ENCODE measurements at places on chromosomes 11 and 22.

GRCh38 chr11:74532501-74533246, 39.1 kb upstream of the LIPT2 start:
- DNase-seq: no peak

DNA sequence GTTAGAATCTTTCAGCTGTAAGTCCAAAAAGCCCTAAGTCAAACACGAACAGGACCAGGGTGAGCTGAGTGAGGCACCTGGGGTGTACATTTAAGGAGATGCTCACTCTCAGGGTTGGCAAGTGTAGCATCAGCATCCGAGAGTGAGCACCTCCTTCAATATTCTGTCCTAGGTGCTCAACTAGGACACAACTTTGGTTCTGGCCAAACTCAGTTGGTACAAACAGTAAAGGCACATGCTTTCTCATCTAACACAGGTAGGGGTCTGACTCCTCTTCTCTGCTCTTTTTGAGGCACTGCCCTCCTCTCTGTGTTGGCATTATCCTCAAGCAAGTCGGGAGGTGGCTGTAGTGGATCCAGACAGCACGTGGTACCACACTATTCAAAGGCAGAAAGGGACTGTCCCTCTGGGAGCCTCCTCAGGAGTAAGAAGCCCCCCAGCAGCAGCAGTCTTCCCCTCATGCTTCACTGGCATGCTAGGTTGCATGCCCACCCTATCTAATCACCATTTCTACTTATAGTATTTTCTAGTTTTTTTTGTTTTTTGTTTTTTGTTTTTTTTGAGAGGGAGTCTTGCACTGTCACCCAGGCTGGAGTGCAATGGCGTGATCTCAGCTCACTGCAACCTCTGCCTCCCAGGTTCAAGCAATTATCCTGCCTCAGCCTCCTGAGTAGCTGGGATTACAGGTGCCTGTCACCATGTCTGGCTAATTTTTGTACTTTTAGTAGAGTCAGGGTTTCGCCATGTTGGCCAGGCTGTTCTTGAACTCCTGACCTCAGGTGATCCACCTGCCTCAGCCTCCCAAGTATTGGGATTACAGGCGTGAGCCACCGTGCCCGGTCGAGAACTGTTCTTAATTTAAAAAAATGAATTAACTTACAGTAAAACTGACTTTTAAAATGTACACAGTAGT, 14.7 kb upstream of the MAPK1 start:
- DNase-seq: no peak

GRCh38 chr11:111260811-111261210, 15.3 kb downstream of the POU2AF2 start:
- no peak for DNase-seq

DNA sequence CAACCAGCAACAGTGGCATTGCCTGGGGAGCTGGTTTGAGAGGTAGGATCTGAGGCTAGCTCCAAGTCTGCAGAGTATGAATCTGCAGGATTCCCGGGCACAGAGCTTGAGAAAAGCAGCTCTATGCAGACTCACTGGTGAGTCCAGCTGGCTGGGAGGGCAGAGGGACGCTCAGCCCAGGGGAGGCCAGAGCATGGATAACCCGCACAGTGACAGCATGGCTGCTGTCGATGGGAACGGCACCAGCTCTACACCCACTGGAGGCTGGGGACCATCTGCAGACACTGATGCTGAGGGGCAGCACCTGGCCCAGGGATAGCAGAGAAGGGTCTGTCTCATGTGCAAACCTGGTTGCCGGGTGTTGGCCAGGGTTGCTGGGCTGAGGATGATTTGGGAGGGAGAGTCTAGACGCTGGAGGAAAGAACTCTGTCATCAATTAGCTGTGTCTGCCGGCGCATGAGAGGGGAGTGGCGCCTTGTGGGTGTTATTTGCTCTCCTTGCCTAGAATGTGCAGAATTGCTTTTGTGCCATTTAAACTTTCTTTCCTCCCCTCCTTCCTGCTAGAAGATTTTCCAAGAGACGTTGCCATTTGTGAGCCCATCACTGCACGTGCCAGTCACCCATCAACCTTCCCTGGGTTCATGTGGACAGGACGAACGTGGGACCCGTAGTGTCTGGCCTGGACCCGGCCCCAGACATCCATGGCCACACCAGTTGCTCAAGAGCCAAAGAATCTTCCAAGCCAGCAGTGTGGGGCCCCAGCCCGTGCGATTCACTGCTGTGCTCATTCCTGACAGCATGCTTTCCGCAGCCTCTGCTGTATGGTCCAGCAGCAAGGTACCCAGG, 19.1 kb upstream of the LINC01488 start:
- DNase-seq: no peak

- DNase-seq: peak; percentile 8
Observed at GRCh38 chr11:62245271-62245753, 3.3 kb downstream of the SCGB1D2 start.

DNA sequence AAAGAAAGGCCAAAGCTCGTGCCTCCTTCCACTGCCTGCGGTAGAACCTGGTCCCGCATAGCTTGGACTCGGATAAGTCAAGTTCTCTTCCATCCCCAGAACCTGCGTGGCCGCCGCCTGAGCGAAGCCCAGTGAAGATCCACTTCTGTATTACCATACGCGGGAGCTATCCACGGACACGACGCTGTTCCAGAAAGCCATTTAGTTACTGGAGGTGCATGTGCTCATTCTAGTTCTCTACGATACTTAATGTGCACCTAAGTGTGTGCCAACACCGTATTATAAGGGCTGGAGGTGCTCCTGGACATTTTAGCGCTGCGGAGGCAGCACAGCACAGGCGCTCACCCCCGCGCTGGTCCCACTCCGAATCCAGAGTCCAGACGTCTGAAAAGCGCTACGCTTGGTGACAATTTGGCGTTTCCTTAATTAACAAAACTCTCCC, 1.4 kb downstream of the WT1 start:
- no peak for DNase-seq

DNA sequence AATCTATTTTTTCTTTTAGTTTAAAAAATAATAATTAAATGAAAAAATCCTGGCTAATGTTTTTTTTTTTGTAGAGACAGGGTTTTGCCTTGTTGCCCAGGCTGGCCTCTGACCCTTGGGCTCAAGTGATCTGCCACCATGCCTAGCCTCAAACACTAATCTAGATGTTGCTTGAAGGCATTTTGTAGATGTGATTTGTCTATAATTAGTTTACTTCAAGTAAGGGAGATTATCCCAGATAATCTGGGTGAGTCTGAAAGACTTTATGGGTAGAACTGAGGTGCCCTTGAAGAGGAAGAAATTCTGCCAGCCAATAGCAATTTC, 38.6 kb upstream of the RBFOX2 start:
- DNase-seq: no peak

DNA sequence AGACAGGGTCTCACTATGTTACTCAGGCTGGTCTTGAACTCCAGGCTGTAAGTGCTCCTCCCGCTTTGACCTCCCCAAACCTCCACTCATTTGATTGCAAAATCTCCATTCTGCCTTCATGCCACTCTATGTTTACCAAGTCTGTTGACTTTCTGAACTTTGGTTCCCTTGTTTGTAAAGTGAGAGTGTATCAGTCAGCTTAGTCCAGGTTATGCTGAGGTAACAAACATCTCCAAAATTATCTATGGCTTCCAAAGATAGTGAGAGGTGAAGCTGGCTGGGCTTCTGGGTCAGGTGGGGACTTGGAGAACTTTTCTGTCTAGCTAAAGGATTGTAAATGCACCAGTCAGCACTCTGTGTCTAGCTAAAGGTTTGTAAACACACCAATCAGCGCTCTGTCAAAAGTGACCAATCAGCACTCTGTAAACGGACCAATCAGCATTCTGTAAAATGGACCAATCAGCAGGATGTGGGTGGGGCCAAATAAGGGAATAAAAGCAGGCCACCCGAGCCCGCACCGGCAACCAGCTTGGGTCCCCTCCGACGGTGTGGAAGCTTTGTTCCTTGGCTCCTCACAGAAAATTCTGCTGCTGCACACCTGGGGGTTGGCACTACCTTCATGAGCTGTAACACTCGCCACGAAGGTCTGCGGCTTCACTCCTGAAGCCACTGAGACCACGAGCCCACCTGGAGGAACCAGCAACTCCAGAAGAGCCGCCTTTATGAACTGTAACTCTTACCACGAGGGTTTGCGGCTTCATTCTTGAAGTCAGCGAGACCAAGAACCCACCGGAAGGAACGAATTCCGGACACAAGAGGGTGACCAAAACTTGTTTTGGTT, 109.3 kb downstream of the MIAT start:
- DNase-seq: no peak

DNA sequence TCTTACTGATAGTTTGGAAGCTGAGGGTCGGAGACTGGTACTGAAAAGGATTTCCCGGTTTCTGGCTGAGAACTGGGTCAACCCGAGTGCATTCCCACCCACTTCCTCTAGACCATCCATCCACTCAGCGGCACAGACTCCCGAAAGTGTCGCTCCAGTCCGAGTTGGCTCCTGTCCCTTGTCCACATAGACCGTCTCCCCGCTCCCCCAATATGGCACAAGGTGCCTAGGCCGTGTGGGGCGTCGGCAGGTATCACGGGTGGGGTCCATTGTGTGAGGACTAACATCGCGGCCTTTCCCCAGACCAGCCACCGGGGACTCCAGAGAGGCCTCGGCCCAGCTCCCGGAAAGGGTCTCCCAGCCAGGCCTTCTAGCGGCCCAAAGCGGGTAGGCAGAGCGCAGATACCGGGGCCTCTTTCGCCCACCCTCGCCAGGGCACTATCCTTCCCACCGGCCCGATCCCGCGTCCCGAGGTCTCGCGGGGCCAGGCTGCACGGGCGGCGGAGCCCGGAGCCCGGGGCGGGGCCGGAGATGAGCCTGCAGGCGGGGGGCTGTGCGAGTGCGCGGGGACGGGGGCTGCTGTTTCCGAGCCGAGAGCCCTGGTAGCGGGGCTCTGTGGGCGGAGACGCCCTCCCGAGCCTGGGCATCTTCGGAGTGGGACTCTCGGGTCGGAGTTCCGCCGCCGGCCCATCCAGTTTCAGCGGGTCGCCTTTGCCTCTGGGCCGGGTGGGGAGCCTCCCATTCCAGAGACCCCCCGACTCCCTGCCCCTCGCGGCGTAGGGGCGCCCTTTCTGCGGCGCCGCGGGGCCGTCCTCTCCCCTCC, 21.1 kb downstream of the SERPINH1 start:
- peak; percentile 44 for DNase-seq

- DNase-seq: no peak
Observed at GRCh38 chr11:123576501-123576900, 77.9 kb downstream of the SCN3B start.

- DNase-seq: no peak
Observed at GRCh38 chr11:105948918-105949590, 73.0 kb downstream of the MSANTD4 start.

DNA sequence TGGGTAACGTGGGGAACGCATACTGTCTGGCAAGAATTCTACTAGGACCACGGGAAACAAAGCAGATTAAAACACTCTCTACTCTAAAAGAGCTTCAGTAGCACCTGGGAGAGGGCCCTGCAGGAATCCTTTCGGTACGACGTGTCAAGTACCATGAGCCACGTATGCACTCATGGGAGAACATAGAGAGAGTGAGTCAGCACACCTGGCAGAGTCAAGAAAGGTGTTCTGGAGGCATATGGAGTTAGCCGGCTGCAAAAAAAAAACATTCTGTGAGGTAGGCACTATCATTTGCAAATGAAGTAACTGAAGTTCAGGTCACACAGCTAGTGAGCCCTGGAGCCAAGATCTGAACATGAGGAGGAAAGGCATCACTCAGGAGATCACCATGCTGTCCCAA, 71.1 kb upstream of the BID start:
- no peak for DNase-seq

DNA sequence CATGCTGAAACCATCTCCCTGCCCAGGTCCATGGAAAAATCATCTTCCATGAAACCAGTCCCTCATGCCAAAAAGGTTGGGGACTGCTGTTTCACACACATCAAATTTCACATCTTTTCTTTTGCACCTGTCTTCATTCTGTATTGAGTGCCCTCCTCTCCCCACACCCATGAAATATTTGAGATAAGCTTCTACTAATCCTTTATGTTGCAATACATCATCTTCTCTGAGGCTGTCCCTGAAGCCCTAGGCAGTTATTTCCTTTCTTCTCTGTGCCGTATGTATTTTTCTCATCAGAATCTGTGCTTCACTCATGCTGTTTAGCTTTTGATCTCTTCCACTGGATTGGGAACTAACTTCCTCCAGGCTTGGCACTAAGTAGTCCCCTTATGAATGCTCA, 40.0 kb upstream of the RRM1 start:
- no peak for DNase-seq

- peak; percentile 48 for DNase-seq
Observed at GRCh38 chr11:67117672-67118180, 1.3 kb upstream of the KDM2A start.

DNA sequence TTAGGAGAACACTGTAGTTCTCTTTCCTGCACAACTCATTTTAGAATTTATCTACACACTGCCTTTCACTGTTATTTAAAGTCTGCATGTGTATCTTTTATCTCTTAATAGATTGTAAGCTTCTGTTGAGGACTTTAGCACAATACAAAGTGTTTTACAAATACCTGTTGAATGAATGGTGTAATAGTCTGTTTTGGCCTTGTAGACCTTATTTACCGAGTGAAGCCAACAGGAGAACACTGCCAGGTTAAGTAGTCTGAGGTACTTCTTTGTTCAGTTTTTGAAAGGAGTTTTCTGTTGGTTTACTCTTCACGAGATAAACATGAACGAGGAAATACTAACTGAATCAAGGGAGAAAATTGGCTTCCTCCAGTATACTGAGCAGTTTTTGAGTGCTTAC, 31.0 kb downstream of the SIK2 start:
- no peak for DNase-seq

- no peak for DNase-seq
Observed at GRCh38 chr11:64004590-64004984, 18.3 kb downstream of the OTUB1 start.

DNA sequence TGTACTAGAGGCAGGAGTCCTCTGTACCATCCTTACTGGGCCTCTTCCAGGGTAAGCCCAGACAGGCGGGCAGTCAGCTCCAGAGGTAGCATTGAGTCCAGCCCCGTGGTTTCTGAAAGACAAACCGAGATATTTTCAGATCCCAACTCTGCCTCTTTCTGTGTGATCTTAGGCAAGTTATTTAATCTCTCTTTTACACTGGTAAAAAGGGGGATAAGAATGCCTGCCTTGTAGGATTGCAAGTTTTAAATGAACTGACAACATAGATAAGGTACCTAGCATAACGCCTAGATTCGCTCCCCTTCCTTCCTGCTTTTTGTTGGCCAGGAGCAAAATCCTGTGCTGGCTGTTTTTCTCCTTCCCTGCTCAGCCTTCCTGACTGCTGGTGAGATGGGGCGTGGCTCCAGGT, 56.4 kb upstream of the NNMT start:
- no peak for DNase-seq

GRCh38 chr11:125162743-125163142, 1.8 kb upstream of the PKNOX2 start:
- DNase-seq: no peak

DNA sequence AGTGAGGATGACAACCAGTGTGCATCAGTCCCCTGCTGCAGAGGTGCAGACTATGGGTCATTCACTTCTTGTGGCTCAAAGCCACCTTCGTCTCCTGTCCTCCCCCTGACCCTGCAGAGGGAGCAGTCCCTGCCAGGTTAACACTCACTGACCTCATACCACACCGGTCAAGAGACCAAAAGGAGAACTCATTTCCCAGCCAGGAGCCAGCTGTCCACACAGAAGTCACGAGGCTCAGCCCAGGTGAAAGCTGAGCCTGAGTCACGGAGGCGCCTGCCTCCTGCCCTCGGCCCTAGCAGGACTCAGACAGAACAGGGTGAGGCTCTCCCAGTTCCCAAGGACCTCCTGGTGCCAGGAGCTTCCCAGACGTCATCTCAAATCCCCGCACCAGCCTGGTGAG, 103.7 kb downstream of the MN1 start:
- DNase-seq: no peak

GRCh38 chr22:45720839-45721378, 49.3 kb downstream of the ATXN10 start:
- DNase-seq: no peak

Measured in activated CD4-positive, alpha-beta T cell treated with anti-CD3 and anti-CD28 coated beads, Interleukin-2, amount 50 U/mL, for 16 hours (primary cell).